Stimulated activated CD8-positive, alpha-beta memory T cell treated with anti-CD3 and anti-CD28 coated beads, Interleukin-4, amount 100 ng/mL, for 4 hours (primary cell): ENCODE measurements at places on chromosomes 4 and X.

GRCh38 chr4:65651031-65651430 is 19.3 kb downstream of the EPHA5 start:
- DNase-seq = no peak

- DNase-seq = no peak
These were observed 71.2 kb downstream of the GAB1 start for GRCh38 chr4:143407888-143408287.

DNA sequence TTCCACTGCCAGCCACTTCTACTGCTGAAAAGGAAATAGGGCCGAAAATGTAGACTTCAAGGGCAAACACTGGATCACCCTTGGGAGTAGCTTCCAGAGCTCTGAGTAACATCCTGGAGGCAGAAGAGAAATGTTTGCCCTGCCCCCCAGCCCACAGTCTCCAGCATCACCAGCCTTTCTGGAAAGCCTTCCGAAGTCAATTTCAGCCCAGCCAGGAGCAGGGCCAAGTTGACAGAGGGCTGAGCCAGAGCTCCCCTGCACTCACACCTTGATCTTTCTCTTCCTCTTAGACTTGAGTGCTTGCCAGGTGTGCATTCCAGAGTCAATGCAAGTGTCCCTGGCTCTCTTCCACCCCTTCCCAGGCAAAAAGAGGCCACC is 35.2 kb downstream of the SLC25A5 start:
- no peak for DNase-seq

- DNase-seq = no peak
These were observed 144.2 kb downstream of the MSN start for GRCh38 chrX:65811558-65812228.

GRCh38 chr4:74499986-74500781 is 55.2 kb downstream of the AREG start:
- DNase-seq = no peak

DNA sequence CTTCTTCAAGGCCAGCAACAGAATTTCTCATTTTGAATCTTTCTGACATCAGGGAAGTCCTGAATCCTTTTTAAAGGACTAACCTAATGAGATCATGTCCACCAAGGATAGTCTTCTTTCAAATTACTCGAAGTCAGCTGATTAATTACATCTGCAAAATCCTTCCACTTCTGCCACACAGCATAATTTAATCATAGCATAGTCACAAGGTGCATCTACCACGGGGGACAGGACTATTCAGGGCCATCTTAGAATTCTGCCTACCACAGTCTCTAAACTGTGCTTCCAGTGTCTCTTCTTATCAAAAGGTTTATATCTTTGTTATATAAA is 53.7 kb downstream of the ATP10D start:
- DNase-seq = no peak

DNA sequence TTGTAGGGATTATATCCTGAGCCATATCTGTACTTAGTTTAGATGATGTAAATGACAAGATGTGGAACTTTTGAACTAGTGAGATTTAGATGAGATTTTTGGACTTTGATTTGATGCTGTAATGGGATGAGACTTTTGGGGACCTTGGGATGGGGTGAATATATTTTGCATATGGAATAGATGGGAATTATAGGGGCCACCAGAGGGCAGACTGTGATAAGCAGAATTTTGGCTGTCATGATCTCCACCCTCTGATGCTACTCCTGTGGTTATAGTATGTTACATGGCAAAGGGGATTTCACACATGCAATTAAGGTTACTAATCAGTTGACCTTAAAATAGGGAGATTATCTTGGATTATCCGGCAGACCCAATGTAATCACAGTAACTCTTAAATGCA is 214.0 kb upstream of the NHS start:
- DNase-seq = no peak

GRCh38 chr4:110959041-110959643 is 336.3 kb upstream of the PITX2 start:
- no peak for DNase-seq

DNA sequence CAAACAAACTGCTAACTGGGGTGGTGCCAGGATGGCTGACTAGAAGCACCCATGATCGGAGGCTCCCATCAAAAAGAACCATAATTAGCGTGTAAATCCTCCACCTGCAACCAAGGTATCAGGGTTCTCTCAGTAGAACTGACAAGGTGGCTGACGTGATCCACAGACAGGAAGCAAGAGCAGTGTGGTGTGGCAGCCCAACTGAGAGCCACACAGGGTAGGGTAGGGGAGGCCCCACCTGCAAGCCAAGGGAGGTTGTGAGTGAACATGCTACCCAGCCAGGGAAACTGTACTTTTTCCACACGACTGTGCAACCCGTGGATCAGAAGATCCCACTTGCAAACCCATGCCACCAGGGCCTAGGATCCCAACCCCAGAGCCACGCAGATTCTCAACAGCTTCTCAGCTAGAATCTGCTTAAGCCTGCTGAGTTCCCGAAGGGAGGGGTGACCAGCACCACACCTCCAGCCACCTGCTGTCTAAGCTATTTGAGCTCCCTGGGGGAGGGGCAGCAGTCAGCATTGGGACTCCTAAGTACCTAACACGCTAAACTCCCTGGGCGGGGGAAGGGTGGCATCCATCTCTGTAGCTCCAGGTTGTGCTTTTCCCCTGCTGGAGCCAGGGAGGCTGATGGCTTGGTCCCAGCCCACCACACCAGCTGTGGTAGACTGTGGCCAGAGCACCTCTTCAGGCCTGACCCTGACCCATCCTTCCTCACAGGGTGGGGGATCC is 425.1 kb downstream of the GPM6A start:
- DNase-seq = no peak

DNA sequence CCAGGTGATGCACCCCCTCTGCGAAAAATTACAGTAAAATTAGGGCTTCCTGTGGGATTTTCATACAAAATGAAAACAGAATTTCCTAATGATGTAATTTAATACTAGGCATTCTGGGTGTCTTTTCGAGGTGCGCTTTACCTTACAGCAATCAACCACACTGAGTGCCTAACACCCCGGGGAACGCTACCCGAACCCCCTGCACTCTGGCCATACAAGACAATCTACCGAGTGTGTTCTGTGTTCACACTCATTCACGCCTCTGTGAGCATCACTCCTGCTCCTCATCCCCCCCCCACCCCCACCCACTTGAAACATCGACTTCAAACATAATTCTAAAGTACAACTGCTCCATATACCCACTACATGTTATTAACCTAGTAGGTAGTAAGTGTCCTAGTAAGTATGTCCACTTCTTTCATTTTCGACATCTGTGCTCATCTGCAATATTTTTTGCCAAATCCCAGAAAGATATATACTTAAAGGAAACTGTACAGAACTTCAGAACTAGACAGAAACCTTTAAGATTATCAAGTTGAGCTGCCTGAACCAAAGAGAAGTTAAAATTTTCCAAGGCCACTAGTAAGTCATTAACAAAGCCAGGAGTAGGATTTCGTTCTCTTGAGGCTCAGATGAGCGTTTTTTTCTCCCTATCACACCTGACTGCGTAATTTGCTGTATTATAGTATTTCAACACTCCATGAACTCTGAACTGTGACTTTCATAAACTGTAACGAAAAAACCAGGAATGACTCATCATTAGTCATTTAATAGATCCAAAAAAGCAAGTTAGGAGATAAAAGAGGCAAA is 80.0 kb downstream of the FAT1 start:
- DNase-seq = no peak

- no peak for DNase-seq
These were observed 199.3 kb upstream of the GRID2 start for GRCh38 chr4:92104506-92104905.

GRCh38 chr4:74223801-74224200 is 65.9 kb downstream of the MTHFD2L start:
- DNase-seq = no peak

DNA sequence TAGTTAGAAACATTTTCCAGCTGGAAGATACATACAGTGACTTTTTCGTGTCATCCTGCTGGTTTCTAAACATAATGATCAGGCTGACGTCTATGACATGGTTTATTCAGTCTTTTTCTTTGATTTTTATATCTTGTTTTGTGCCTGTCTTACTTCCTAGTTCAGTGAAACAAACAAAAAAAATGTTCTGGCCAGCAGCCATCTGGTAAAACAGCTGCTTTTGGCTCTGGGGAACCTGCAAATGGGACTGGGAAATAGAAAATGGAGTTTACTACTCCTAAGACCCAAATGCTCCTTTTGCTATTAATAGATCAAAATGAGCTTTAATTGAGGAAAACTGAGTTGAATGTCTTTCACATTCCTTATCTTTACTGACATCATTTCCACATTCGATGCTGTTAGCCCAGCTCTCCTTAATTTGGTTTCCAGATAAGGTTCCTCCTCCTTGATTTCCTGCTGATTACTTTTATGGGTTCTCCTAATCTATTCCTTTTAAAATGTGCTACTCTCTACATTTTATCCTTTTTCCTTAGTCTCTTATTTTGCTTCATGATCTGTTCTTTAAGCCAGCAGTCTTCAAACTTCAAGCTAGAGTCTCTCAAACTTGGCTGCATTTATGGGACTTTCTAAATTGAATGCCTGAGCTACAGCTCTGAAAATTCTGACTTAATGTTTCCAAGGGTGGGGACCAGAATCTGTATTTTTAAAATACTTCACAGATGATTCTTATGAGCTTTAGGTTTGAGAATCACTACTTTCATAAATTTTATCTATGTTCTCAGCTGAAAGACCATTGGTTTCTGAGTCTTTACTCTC is 499.5 kb downstream of the ANKRD50 start:
- DNase-seq = no peak
